ENCODE measurements at places on chromosomes 3 and 15. TPM values are rescaled to one million over a fixed set of nuclear protein-coding genes. Genes with fewer than 3 reads are reported as not detected.

C3orf22 gene
- total RNA-seq = not detected

CLRN1 gene
- total RNA-seq = not detected

GRCh38 chr3:147423537-147423797 lies 14.3 kb downstream of the ZIC1 start:
- DNase-seq = no peak

DNA sequence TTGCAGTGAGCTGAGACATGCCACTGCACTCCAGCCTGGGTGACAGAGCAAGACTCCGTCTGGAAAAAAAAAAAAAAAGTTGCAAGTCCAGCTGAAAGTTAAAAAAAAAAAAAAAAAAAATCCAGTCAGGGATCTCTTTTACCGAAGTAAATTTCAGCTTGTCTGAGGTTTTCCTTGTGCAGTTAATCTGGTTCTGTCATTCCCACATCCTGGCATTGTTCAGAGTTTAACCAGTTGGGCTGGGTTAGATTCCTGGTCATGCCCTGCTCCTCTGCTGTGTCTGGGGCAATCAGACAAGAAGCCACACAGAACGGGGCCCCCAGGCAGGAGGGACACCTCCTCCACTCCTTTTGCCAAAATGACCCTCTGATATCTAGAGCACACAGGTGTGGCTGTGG lies 84.1 kb upstream of the KLHL25 start:
- no peak for DNase-seq

DNA sequence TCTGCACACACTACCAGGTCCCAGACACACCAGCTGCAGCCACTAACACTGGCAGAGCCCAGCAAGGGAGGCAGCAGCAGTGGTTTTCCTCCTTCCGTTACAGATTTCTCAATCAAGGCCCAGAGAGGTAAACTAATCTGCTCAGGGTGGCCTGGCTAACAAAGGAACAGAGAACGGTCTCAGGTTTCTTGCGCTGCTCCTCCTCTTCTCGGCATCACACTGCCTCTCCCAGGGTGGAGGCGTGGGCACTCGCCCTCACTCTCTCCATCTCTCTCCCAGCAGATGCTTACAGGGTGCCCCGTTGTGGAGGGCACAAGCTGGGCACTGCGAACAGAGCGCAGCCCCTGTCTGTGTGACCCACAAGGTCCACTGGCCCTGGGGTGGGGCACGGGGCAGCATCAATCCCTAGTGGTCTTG lies 228.7 kb downstream of the VPS13C start:
- DNase-seq = no peak

DNA sequence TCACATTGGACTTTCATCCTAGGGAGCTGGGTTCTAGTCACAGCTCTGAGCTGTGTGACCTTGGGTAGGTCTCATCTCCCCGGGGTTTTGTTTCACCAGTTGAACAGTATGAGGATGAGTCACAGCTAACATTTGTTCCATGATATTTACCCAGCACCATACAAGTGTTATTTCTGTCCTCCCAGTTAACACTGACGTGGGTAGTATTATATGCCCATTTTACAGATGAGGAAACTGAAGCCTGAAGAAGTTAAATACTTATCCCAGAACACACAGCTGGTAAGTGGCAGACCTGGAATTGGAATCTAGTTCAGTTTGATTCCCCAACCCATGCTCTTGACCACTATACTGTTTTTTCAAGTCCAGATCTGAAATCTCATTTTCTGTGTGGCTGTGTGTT lies 908 bp upstream of the RARB start:
- no peak for DNase-seq

DNA sequence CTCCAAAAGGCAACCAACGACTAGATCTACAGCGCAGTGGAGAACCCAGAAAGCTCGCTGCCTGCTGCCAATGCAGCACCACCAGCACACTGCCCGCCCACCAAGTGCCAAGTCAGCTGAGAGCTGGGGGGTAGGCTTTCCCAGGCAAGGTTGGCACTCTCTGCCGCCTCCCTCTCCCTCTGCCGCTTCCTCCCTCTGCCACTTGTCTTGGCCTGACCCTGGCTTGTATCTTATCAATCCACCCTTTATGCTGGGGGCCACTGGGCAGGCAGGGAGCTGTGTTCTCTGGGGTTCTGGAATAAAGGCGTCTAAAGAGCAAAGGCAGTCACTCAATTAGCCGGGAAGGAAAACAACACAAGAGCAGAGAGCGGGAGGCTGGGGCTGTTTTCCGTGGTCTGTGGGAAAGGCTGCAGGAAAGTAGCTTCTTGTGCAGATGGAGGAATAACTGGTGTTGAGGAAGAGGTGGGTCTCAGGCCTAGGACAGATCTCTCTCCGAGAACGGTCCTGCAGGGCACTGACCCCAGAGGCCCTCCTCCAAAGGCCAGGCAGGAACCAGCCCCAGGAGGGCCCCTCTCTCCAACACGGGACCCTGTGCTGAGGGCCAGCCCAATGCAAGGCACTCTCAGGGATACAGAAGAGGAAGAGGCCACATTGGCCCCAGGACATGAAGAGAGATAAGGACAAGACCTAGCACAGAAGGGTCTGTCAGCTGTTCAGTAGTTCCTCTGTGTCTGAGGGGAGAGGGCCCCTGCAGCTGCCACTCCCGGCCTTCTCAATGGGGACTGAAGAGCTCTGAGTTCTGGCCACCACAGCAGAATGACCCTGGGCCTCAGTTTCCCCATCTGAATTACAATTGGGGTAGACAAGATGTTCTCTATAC lies 30.8 kb downstream of the ACSBG1 start:
- DNase-seq = no peak

DNA sequence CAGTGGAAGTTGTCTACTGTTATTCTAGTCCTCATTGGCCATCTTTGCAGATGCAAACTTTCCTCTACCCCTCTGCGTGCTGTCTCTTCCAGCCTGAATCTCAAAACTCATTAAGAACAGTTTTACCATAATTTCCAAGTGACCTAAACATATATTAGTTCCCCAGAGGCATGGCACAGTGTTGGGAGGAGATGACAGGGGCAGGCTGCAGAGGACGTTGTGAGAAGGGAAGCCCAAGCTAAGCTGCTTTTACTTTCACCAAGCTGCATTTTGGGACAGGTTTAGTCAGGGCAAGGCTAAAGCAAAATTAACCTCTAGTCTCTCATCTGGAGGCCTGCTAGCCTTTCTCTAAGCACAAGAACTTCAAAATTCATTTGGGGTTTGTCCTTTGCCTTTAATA lies 318.6 kb upstream of the SATB1 start:
- DNase-seq = no peak

GOLGA8Q gene
- not detected for total RNA-seq

PAQR5 gene
- not detected for total RNA-seq

DNA sequence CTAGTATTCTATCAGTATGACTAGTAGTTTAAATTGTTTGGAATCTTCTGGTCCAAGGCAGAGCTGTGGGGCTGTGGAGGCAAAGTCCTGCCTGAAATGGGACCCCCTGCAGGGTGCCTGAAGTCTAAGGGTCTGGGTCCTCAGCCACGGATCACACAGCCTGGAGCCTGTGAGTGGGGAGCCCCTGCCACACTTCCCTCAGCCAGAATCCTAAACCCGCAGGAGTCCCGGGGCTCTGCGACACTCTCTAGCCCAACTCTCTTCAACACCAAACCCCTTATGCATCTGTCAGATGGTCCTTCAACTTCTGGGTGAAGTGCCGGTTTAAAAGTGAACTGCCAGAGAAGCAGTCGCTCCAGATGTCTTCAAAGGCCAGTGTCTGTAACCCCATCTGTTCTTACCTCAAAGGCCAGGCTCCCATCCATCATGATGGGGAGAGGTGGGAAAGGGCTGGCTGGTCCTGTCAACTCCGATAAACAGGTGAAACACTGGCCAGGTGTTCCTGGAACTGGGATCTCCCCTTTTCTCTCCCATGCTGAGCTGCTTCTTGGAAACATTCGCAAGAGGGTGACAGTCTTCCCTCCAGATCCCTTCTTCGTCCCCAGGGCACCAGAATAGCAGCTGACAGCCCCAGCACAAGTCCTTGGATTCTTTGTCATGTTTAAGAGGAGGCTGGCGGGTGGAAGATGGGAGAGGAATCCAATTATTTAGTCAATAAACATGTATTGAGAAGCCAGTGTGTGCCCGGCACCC lies 45.6 kb downstream of the CPN2 start:
- no peak for DNase-seq

GRCh38 chr3:64039332-64039731 lies 16.0 kb upstream of the PSMD6 start:
- no peak for DNase-seq

- no peak for DNase-seq
Observed at GRCh38 chr3:4139462-4140140, 163.6 kb upstream of the SETMAR start.

DNA sequence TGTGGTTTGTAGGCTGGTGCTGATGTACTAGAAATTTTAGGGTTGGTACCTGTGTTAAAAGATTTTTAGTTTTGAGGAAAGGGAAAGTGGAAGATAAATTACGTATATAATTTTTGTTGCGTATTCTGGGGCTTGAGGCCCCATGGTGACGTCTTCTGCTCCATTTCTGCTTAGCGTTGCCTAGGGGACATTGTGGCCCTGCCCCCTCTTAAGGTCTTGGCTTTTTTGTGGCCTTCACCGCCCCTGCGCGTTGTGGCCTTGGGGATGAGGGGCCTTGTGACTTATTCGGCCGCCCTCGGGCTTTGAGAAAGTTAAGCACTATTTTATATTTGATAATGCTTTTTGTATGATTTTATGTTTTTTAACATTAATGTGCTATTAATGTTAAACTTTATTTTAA lies 182.0 kb downstream of the KLF13 start:
- DNase-seq = no peak

Measured in Karpas-422 (cell line).